ENCODE measurements at places on chromosomes 2 and 18. TPM values are rescaled to one million over a fixed set of nuclear protein-coding genes. Genes with fewer than 3 reads are reported as not detected.

CBLN2 gene
- not detected for total RNA-seq

RND3 gene
- total RNA-seq = 63.7 TPM

SPATA3 gene
- not detected for total RNA-seq

ANKAR gene
- total RNA-seq = 2.1 TPM

SCN7A gene
- 3.5 TPM for total RNA-seq

AGPS gene
- total RNA-seq = 25.2 TPM

CCL20 gene
- total RNA-seq = 14.0 TPM

CREG2 gene
- 0.91 TPM for total RNA-seq

TRIM43 gene
- total RNA-seq = not detected

ALLC gene
- not detected for total RNA-seq

DHRS9 gene
- total RNA-seq = 0.65 TPM

SLC4A3 gene
- 4.0 TPM for total RNA-seq

LRRC30 gene
- total RNA-seq = not detected

OTOF gene
- total RNA-seq = not detected

CROCC2 gene
- not detected for total RNA-seq

MAPK4 gene
- 0.16 TPM for total RNA-seq

ACAA2 gene
- 42.4 TPM for total RNA-seq

IFIH1 gene
- total RNA-seq = 6.9 TPM

IWS1 gene
- total RNA-seq = 24.0 TPM

MYO7B gene
- 0.24 TPM for total RNA-seq

GPR35 gene
- total RNA-seq = not detected

IGFBP5 gene
- total RNA-seq = 1,071 TPM

NFATC1 gene
- total RNA-seq = 7.6 TPM

TGFA gene
- 2.7 TPM for total RNA-seq

NUP35 gene
- total RNA-seq = 4.6 TPM

FBXO41 gene
- 2.5 TPM for total RNA-seq

CELF4 gene
- total RNA-seq = not detected

RNF181 gene
- 212 TPM for total RNA-seq

CRYGC gene
- total RNA-seq = not detected

FEV gene
- total RNA-seq = not detected

MSH6 gene
- 47.4 TPM for total RNA-seq

TTN gene
- total RNA-seq = under 0.01 TPM

DLGAP1 gene
- total RNA-seq = under 0.01 TPM

SERPINB10 gene
- not detected for total RNA-seq

GPAT2 gene
- 4.9 TPM for total RNA-seq

PROKR1 gene
- 0.13 TPM for total RNA-seq

SLC35F6 gene
- 43.7 TPM for total RNA-seq

ITM2C gene
- total RNA-seq = 311 TPM

SERPINB11 gene
- not detected for total RNA-seq

Data from epithelial cell of alveolus of lung (primary cell).